ENCODE measurements at places on chromosomes 4 and X.

GRCh38 chr4:38989487-38989886 is 42.7 kb downstream of the TMEM156 start:
- DNase-seq = no peak

GRCh38 chrX:15441464-15441863 is 51.7 kb downstream of the PIR start:
- no peak for DNase-seq

DNA sequence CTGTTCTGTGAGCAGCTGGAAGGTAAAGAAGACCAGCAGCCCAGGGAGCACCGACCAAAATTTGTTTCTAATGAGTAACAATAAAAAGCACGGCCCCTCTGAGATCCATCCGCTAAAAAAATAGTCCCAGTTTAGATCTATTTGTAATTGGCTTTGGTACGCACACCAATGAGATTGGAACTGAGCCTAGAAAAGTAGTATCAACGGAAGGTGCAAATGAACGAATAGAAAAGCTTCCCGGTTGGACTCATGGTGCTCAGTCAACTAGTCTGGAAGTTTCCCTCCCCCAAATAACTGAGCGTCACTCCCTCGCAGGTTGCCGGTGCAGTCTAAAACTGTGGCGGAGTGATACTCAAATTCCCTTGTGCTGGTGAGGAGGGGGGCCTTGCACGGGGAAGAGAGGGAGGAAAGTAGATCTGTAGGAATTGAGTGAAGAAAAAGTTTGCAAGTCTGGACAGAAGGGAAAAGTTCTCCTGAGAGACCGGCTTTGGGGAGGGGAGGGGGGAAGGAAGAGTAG is at the start of gene COL4A5:
Gene COL4A5 (plus strand): TSS at position 413 of the 517 bp plus-strand sequence. CDS start 288 bp downstream, outside the sequence.
- no peak for DNase-seq

GRCh38 chrX:106611317-106611678 is 480 bp upstream of the RADX start:
- DNase-seq = no peak

DNA sequence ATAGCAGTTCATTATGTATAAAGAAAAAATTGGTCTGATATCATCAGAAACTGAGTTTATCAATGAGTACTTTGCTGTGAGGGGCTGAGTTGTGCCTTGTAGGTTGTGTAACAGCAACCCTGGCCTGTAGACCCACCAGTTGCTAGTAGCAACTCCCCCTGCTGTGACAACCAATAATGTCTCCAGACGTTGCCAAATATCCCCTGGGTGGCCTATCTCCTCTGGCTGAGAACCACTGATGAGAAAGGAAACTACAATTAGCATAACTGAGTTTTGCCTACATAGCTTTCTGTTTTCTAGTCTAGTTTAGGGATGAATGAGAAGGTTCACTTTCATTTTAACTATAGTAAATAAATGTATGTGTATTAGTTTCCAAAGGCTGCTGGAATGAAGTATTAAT is 234.1 kb downstream of the CPE start:
- DNase-seq = no peak

- DNase-seq = no peak
These were observed 179.2 kb downstream of the IL1RAPL2 start for GRCh38 chrX:104745152-104745551.

GRCh38 chr4:87108142-87108546 is 112.3 kb downstream of the KLHL8 start:
- DNase-seq = no peak

GRCh38 chr4:79833857-79834256 is 239.2 kb downstream of the ANTXR2 start:
- DNase-seq = no peak

GRCh38 chr4:69095301-69095731 is 958 bp upstream of the UGT2B7 start:
- DNase-seq = no peak

- no peak for DNase-seq
These were observed 84.9 kb downstream of the BCOR start for GRCh38 chrX:40012868-40013265.

DNA sequence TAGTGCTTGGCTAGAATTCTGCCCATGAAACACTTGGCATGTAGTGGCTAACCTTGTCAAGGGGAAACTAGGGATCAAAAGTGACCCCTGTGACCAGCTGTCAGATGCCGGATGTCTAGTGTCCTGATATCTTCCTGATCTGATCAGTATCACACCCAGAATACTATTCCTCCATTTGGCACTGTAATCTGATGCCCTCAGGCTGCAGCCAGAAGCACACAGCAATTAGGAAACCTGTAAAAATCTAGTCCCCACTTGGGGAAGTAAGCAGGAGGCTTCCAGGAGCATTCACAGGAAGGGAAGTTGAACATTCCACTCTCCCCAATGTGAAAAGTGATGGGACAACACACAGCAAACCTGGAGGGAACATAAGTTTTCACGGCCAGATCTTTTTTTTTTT is 125.1 kb downstream of the HS6ST2 start:
- no peak for DNase-seq

DNA sequence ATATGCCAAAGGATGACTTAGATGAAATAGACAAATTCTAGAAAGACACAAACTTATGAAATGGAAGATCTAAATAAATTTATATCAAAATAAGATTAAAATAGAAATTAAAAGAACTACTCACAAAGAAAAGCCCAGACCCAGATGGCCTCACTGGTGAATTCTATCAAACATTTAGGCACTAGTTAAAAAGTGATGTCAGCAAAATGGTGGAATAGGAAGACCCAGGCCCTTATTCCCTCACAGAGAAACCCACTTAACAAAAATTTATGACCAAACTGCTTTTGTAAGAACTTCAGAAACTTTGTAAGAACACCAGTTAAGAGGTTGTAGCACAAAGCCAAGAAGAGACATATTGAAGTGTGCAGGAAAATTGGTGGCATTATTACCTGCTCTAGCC is 129.5 kb downstream of the GATB start:
- DNase-seq = no peak

- no peak for DNase-seq
These were observed 30.6 kb upstream of the MTM1 start for GRCh38 chrX:150537851-150538250.

GRCh38 chrX:83416273-83416672 is 91.8 kb upstream of the POU3F4 start:
- no peak for DNase-seq

GRCh38 chr4:73067971-73068394 is 1.5 kb downstream of the COX18 start:
- no peak for DNase-seq

DNA sequence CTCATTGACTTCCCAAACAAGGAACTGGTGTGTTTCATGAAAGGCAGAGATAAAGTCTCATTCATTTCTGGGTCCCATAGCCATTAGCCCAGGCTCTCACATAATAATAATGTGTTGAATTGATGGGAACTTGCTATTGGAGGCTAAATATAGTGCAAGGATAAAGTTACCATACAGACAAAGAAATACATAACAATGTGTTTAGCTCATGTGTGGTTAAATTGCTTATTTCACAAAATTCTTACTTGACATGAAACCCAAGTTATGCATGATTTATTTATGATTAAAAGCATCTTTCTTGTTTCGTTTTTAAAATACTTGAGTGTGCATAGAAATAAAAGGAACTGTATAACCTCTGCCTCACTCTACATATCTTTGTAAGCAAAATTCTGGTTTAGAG is 37.3 kb upstream of the LPAR4 start:
- DNase-seq = no peak

DNA sequence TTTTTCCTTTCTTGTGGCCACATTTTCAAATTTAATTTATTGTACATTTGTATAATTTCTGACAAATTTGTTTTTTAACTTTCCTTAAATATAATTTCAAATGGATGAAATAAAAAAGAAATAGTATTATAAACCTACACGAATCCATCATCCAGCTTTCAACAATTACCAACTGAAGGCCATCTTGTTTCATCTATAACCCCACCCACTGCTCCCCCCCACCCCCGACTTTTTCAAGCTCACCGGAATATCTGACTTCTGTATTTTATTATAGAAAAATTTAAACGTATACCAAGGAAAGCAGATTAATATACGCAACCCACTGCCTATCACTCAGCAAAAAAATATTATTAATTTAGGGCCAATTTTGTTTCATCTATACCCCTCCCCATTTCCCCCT is 1.1 kb downstream of the MORF4L2 start:
- DNase-seq = no peak

DNA sequence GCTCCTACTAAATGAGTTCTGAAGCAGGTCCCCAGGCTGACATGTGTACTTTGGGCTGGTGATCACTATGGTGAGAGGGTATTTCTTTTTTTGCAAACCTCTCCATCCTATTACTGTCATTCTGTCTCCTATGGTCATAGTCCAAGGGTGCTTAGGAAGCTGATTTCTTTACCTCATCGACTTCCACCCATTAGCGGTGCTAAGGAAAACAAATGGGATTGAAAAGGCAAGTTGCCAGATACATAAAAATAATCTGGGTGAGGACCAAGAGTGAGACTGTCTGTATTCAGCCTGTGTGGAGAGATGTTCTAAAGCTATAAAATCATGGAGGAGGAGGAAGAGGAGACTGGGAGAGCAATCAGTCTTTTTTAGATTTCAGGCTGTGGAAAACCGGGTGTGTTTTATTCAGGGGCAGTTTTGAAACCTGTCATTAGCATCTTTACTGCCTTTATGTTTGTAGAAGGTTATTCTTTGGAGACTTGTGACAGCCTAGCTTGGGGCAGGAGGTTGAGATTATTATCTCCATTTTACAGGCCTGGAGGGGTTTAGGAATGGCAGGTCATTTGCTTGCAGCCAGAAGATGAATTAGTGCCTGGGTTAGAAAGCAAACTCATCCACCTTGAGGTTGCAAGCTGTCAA is 1.9 kb downstream of the TMEM164 start:
- DNase-seq = no peak

GRCh38 chrX:155923200-155923599 is 42.1 kb downstream of the VAMP7 start:
- DNase-seq = no peak

DNA sequence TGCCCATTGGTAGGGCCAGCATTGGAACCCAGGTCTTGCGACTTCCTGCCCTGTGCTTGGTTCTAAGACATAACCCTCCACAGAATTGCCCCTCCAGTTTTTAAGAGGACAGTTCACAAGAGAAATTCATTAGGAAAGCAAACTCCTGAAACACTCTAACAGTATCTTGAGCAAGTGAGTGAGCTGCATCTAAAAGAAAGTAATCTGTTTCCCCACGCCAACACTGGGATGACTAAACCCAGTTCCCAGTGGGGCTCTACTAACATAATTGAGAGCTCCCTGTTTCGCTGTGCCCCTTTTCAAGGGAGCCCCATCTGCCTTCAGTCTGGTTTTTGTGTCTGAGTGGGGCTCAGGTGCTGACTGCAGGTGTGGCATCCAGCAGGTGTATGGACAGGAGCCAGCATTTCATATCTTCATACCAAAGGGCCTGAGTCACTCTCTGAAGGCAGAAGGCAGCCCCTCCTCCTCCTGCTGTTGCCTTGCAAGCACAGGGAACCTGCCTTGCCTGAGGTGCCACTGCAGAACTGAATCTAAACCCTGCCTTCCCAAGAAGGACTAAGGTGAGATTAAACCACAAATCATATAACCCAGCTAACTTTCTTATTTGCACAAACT is 8.0 kb downstream of the AMOT start:
- no peak for DNase-seq

Measured in stimulated activated CD8-positive, alpha-beta memory T cell treated with anti-CD3 and anti-CD28 coated beads, Interleukin-7, amount 100 ng/mL, for 48 hours (primary cell).